Stimulated activated CD4-positive, alpha-beta T cell treated with anti-CD3 and anti-CD28 coated beads, Interleukin-1b, Interleukin-23, amount 100 ng/mL, for 48 hours (primary cell): ENCODE measurements at places on chromosomes 7 and 10.

DNA sequence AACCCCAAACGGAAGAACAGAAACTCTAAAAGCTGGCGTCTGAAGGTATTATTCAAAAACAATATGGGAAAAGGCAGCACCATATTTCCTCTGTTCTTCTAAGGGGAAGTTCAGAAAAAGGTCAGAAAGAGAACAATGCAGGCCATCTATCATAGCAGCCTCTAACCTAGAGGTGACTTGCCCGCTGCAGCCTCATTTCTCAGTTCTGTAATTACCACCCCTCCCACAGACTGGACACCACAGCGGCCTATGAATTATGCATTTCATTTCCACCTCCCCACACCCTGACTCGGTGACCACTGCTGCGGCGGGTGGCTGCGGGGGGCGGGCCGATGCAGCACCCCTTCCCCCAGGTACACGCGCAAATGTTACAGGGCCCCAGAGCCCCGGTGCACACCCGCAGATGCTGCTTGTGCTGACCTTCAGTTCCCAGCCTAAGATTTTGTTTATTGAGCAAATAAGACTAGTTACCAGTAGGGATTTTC lies 125.5 kb downstream of the CLEC2L start:
- DNase-seq = peak; percentile 43

DNA sequence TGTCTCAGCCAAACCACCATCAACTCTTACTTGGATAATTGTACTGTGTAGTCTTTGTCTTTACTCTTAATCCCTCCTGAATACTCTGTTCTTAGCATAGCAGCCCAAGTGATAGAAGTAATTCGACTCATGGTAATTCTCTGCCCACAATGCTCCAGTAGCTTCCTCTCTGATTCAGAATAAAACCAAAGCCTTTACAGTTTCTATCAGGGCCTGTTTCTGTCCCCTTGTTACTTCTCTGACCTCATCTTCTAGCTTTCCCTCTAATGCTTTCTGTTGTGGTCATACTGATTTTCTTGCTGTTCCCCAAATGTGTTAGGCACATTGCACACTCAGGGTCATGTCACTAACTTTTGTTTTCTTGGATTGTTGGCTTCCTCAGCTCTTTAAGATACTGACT lies 8.0 kb downstream of the ZNF518A start:
- no peak for DNase-seq

GRCh38 chr10:132964231-132964630 lies 21.9 kb upstream of the CFAP46 start:
- DNase-seq = no peak

GRCh38 chr7:88042157-88042556 lies 108.1 kb downstream of the ADAM22 start:
- no peak for DNase-seq

- DNase-seq = no peak
Measured at GRCh38 chr7:70698219-70698832, 433.6 kb upstream of the GALNT17 start.

GRCh38 chr7:36642010-36642409 lies 82.3 kb downstream of the AOAH start:
- DNase-seq = no peak

- DNase-seq = no peak
Measured at GRCh38 chr10:93261961-93262610, 188.4 kb downstream of the CYP26A1 start.

DNA sequence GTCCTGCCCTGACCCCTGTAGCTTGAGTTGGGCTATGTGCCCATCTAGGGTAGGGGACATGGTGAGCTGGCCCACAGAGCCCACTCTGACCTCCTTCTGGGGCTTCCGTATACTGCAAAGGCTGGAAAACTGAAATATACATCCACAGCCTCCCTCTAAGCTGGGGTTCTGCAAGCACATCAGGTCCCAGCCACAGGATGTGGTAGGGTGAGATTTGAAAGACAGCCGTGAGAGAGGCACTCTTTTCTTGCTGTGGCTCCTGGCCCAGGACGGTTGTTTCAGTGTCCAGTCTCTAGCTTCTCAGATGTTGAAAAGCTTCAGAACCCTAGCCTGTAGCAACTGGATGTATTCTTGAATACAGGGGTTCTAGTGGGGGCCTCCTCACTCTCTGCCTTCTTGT lies 60.1 kb upstream of the ADRB1 start:
- DNase-seq = no peak

GRCh38 chr10:49354593-49354992 lies 41.3 kb downstream of the DRGX start:
- DNase-seq = no peak

DNA sequence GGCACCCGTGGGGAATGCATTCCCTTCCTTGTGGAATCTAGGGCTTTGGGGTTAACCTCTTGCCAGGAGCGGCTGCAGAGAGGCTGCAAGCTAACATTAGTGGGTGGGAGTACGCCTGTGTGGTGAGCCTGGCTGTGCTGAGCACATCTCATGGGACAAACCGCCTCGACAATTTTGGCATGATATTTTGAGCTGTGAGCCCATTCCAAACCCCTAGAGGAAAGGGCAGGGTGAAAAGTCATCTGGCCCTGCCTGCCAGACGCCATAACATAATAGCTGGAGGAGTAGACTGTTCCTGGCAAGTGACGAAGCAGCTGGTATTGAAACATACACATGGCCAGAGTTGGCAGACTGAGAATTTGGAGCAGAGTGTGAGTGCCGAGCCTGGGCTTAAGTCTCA lies 110.0 kb downstream of the TACC2 start:
- no peak for DNase-seq

DNA sequence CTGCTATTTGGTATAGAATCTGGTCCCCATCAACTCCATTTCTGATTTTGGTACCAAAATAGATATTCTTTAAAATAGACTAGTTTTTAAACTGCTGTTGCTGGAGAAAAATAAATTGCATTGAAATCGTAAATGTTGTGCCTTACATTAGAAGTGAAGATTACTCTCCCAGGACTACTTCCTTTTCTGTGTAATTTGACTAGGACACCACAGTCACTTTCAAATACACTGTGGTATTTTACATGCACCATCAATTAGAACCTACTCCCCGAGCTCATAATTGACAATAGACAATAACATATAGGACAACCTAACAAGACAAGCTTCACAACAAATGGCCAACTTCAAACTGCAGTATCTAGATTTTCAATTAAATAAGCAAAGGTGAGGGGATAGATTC lies 211.5 kb downstream of the DGKB start:
- no peak for DNase-seq

GRCh38 chr7:141221007-141221612 lies 147.2 kb downstream of the TMEM178B start:
- no peak for DNase-seq

GRCh38 chr7:118280319-118281012 lies 56.0 kb downstream of the ANKRD7 start:
- DNase-seq = no peak

DNA sequence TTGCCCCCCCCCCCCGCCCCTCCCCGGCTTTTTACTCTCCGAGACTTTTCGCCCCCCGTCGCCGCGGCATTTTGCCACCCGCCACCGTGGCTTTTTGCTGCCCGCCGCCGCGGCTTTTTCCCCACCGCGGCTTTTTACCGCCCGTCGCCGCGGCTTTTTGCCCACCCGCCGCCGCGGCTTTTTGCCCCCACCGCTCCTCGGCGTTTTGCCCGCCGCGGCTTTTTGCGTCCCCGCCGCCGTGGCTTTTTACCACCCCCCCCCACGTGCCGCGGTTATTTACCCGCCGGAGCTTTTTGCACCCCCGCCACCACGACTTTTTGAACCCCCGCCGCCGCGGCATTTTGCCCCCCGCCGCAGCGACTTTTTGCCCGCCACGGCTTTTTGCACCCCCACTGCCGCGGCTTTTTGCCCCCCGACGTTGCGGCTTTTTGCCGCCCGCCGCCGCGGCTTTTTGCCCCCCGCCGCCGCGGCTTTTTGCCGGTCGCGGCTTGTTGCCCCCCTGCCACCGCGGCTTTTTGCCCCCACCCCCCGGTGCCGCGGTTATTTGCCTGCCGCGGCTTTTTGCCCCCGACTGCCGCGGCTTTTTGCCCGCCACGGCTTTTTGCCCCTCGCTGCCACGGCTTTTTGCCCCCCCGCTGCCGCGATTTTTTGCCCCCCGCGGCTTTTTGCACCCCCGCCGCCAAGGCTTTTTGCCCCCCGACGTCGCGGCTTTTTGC lies 461.1 kb downstream of the ZNF33B start:
- DNase-seq = no peak
